ENCODE measurements at places on chromosomes 13 and 19. TPM values are rescaled to one million over a fixed set of nuclear protein-coding genes. Genes with fewer than 3 reads are reported as not detected.

DNA sequence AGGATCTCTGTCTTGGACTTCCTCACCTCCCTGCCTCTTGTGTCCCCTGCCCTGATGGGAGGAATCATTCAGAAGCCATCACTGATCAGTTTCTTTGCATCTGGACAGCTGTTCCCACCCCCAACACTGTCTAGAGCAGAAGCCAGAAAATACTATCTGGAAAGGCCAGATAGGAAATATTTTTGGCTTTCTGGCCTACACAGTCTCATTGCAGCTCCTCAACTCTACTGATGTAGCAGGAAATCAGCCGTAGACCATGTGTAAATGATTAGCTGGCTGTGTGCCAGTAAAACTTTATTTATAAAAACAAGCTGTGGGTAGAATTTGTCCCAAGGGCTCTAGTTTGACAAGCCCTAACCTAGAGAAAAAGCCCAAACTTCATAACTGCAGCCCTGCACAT, 5.6 kb downstream of the SIGLEC7 start:
- DNase-seq = no peak

DNA sequence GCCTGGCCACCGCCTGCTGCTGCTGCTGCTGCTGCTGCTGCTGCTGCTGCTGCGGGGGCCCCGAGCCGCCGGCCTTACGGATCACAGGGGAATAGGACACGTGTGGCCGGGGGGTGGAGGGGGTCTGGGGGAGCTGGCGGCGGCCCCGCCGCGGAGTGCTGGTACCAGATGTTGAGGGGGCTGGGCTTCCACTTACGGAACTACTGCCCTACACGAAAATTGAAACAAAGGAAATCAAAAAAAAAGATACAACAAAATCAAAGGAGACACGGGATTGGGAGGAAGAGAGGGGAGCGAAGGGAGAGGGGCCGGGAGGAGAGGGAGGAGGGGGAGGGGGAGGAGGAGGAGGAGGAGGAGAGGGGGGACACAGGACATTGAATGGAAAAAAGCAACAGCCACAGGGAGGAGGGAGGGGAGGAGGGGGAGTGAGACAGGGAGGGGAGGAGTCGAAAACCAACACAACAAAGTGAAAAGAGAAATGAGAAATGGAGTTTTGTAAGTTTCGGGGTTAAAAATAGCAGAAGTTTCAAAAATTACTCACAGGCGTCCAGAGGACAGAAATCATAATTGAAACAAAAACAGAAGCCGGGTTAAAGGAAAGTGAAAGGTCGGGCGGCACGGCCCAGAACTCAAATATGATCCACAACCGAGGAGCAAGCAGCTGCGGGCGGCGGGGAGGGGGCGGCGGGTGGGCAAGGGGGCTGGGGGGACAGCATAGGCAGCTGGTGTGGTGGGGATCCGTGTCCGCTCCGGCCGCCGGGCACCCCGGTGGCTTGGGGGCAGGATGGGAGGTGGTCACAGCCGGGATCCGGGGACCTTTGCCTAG, 57.8 kb downstream of the IER2 start:
- peak; percentile 36 for DNase-seq

- no peak for DNase-seq
Measured at GRCh38 chr19:48685583-48685982, 10.2 kb upstream of the FUT2 start.

GRCh38 chr13:26457212-26457611, 100.3 kb upstream of the WASF3 start:
- no peak for DNase-seq

GRCh38 chr19:49808711-49809159, 4.4 kb downstream of the FUZ start:
- peak; percentile 99 for DNase-seq

Gene CACNG6
- total RNA-seq = not detected

Measured in lower leg skin (tissue), 4 donors.